ENCODE measurements at places on chromosomes 12 and 14.

DNA sequence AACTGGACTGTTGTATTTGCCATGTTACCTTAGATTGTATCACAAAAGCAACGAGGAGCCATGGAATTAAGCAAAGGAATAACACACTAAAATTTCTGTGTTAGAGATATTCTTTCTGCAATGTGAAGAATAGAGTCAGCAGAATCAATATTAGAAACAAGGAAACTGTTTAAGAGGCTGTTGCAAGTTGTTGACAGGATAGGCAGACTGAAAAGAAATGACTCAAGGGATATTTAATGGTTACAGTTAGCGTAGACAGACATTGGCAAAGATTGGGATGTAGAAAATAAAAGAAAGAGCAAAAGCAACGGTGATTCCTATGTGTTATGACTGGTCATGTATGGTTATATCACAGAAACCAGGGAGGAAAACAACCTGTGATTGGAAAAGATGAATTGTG is 299.0 kb upstream of the PPFIA2 start:
- no peak for DNase-seq

GRCh38 chr12:109286252-109286651 is 22.8 kb downstream of the FOXN4 start:
- no peak for DNase-seq

GRCh38 chr12:26153421-26154154 is 28.8 kb upstream of the BHLHE41 start:
- no peak for DNase-seq

- no peak for DNase-seq
These were observed 1.6 kb upstream of the KRT74 start for GRCh38 chr12:52575256-52575655.

GRCh38 chr12:127300075-127300474 is 966.9 kb upstream of the TMEM132C start:
- no peak for DNase-seq

DNA sequence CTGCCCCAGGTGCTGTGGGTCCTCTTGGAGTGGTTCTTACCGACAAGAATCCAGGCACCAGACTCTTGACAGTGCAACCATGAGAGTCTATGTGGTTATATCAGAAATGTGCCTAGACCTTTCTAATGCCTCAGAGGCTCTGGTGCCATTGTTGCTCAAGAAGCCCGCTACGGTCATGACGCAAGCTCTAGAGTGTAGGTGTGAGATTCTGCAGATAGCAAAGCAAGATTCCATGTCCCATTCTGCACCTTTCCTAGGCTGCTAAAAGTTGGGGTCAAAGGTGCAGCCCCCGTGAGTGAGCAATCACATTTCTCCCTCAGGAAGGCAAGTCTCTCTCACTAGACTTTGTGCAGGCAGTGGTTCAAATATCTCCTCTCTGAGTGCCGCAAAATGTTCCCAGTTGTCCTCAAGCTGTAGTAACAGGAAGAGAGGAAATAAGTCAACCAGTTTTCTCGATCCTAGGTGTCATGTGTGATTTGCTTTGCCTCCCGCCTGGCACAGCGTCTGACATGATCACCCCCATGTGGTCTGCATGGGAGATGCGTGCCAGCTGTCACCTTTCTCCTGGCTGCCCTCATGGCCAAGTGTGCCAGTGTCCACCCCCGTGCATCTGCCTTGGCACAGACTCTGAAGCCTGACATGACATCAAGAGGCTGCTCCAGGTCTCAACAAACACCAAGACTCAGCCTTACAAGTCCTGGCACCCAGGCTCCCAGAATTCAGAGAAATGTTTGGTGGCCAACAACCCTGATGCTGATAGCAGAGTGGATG is 122.5 kb upstream of the COCH start:
- DNase-seq, result no peak

- no peak for DNase-seq
These were observed 95.8 kb downstream of the NELL2 start for GRCh38 chr12:44780221-44780790.

GRCh38 chr12:104526320-104526719 is 69.6 kb downstream of the CHST11 start:
- no peak for DNase-seq

DNA sequence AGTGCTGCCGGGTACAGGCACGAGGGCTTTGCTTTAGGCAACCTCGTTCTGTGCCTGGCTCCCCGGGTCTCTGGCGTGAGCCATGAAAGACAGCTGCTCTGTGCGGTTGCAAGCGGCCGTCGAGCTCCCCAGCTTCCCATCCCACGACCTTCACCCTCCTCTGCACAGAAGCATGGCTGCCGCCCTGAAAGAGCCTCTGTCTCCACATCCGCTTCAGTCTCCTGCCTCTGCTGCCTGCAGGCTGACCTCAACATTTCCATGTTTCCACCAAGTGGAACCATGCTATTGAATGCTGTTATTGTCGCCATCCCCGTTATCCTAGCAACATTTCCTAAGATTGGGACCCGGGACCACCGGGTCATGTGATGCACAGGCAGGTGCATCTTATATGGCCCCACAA is 57.1 kb downstream of the KDM2B start:
- no peak for DNase-seq

DNA sequence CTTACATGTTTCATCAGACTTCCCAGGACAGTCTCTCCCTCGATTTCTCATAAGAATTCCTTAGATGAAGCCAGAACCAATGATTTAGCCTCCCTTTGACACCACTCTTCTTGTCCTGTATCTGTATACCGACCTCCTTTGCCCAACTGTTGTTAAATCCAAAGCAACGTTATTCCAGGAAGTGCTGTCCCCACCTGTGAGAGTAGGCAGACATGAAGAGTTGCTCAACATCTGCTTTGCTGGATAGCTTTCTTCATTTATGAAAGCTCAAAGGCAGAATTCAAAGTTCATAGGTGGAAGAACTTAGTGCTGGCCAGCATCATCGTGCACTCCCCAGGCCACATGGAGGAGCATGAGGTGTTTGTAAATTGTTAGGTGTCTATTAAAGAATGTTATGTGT is 55.6 kb downstream of the GTF2A1 start:
- DNase-seq, result no peak

- DNase-seq, result no peak
These were observed 56.7 kb downstream of the BEGAIN start for GRCh38 chr14:100530270-100531072.

DNA sequence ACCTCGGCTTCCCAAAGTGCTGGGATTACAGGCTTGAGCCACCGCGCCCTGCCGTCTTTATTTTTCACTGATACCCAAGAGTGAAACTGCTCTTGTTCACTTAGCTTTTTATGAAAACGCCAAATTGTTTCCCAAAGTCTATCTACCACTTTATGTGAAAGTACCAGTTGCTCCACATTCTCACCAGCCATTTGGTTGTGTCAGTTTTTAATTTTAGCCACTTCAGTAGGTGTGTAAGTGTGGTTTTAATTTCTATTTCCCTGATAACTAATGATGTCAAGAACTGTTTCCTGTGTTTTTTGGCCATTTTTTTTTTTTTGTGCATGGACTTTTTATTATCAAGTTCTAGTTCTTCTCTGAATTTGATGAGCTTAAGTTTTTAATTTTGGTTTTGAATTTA is 17.1 kb downstream of the CAND1 start:
- DNase-seq, result no peak

GRCh38 chr12:64663015-64663414 is 52.7 kb downstream of the RASSF3 start:
- DNase-seq, result no peak

DNA sequence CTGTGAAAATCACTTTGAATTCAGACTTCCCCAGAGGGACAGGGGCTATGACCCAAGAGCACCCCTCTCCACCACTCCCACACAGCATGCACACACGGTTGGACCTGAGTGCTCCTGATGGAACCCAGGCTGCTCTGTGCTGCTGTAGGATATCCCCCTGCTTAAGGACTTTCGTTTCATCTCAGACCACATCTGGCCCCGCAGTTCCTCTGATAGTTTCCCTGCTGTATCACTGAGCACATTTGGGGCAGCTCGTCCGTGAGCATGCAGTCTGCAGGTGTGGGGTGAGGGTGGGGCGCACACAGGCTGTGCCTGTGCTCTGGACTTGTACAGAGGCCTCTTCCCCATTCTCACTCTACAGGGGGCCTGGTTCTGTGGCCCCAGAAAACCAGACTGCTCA is 345.2 kb upstream of the FKBP4 start:
- DNase-seq, result no peak

DNA sequence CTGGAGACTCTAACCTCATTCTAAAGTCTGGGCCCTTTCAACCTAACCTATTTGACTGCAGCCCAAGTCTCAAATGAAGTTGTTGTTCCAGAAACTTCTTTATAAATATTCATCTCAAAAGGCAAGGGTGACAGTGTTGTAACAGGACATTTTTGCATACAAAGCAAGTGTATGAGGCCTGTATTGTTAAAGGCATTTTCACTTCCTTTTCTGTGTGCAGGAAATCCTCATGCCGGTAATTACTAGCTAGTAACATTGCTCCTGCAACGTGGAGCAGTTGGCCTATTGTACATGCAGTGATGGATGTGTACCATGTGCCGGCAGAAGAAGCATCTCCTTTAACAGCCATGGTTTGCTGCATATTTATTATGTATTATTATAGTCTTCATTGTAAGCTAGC is 156.5 kb upstream of the RMST start:
- peak; percentile 22 for DNase-seq

DNA sequence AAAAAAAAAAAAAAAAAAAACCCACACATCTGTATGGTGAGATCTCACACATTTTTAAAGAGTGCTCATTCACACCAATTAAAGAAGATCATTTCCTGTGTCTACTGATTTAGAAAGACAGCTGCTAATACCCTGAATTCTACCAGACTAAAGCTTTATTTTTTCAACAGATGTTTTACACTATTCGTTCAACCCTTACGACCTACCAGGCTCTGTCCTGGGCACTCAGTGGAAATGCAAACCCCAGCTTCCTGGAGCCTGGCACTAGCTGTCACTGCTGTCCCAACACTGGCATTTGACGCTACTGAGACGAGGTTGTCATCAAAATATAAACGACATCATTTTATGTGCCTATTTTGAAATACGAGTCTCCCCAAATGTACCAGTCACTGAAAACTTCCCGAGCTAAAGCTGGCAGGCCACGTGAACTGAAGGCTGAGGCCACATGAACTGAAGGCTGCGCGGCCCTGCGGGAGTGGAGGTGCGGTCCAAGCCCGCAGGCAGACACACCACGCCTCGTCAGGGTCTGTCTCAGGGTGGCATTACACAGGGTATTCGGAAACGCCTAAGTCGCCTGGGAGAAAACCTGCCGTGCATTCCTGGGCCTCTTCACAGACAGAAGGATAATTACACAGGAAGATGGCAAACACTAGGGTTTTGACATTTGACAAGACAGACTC is 27.2 kb downstream of the SLC15A4 start:
- no peak for DNase-seq

DNA sequence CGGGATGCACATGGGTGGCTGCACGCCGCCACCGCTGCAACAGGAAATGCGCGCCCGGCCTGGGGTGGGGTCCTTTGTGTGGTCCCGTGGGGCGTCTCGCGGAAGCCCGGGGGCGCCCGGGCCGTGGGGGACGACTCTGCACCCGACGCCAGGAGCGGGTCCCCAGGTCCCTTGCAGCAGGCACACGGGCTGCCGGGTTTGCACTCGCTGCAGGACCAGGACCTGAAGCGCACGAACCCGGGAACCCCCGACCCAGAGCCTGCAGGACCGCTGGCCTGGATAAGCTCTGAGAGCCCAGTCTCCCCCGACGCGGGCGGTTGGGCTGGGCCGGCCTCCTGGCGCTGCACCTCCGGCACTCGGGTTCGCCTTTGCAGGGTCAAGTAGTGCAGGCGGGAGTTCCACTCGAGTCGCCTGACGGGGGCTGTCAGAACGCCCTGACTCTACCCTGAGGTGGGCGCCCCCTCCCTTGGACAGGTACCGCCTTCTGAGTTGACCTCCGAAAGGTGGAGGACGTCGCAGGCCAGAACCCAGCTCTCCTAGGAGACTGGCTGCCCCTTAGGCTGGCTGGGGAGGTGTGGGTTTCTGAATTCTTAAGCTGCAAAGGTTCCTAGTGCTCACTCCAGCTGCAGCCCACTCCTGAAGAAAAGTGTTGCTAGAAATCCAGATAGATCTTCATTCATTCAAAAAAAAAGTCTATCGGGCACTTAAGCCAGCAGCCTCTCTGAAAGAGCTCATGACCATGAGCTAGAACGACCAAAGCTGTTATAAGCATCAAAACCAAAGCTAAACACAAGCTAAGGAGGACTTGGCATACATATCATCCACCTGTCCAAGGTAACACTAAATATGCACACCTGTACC is 68.0 kb downstream of the RNF34 start:
- no peak for DNase-seq

GRCh38 chr14:91837076-91837475 is 30.3 kb downstream of the TC2N start:
- no peak for DNase-seq

GRCh38 chr12:96258104-96258961 is 64.2 kb downstream of the ELK3 start:
- no peak for DNase-seq

DNA sequence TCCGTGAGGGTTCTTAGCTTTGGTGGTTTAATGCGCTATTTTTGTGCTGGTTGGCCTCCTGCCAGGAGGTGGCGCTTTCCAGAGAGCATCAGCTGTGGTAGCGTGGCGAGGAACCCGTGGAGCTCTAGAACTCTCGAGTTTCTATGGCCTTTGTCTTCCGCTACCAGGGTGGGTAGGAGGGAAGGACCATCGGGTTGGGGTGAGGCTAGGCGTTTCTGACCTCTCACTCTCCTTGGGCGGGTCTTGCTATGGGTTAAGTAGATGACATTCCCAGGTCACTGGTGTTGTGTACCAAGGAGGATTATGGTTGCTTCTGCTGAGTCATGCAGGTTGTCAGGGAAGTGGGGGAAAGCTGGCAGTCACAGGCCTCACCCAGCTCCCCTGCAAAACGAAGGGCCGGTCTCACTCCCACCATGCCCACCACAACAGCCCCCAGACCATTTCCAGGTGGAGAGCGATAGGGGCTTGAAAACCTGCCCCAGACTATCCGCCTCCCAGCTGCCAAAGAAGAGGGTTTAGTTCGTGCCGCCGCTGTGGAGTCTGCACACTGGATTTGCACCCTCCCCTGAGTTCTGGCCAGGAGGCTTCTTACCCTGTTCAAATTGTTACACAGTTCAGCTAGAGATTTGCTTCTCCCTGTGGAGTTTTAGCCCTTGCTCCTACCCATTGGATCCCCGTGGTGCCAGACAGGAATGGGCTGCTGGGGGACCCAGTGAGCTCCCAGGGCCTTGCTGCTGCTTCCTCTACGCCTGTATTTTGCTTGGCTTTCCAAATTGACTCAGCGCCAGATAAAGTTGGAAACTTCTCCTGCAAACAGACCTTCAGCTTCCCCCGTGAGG is 21.9 kb downstream of the RNFT2 start:
- no peak for DNase-seq

DNA sequence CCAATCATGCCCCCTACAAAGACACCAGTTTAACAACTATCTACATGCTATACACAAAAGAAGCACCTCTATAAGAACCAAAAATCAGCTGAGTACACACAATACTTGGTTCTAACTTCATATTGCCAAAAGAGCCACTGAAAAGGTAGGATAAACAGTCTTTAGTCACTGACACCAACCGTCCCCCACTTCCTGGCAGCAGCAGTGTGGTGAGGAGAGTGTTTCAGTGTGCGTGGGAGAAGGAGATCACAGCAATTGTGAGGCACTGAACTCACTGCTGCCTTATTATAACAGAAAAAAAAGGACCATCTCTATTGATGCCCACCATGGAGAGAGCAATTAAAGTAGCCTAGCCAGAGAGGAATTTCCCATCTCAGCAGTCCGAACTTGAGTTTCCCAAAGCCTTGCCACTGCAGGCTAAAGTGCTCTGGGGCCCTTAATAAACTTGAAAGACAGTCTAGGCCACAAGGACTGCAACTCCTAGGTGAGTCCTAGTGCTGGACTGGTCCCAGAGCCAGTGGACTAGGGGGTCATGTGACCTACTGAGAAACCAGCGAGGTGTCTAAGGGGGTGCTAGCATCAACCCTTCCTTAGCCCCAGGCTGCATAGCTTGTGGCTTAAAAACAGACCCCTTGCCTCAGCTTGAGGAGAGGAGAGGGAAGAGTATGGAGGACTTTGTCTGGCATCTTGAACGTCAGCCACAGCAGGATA is 37.1 kb upstream of the LMNTD1 start:
- no peak for DNase-seq
